ENCODE measurements at places on chromosomes 2 and 18. TPM values are rescaled to one million over a fixed set of nuclear protein-coding genes. Genes with fewer than 3 reads are reported as not detected.

The TBR1 gene
- not detected for total RNA-seq

The TRIM43 gene
- total RNA-seq = 0.43 TPM

The TTC27 gene
- 12.7 TPM for total RNA-seq

- H3K36me3 ChIP-seq = no peaks in the 10 kb centered on the region
- peaks cover 32% of the 10 kb centered on the region for H3K27me3 ChIP-seq
- DNase-seq = no peak
- no peak overlapping the region for H3K27ac ChIP-seq
- H3K4me3 ChIP-seq = no peak overlapping the region
Observed at GRCh38 chr18:8717011-8717770, 11.8 kb downstream of the MTCL1 start.

- H3K4me1 ChIP-seq = no peaks in the 10 kb centered on the region
- H3K36me3 ChIP-seq = no peaks in the 10 kb centered on the region
- no peak overlapping the region for H3K4me3 ChIP-seq
Observed at GRCh38 chr2:102768892-102769291, 7.1 kb downstream of the TMEM182 start.

DNA sequence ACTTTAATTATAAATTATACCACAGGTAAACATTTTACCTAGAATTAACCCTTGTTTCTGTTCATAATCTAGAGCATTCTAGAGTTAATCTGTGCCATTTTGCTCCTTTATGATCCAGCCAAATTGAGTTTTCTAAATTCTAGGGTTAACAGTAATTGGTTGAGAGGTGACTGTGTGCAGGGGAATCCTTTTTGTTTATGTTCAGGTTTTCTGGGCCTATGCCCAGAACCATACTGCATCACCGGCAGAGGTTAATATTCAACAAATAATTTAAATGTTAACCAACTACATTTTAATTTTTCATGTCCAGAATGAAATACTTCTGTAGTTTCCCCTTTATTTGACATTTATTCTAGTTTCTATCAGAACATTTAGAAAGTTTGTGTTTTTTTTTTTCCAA is 32.3 kb downstream of the CARF start:
- H3K36me3 ChIP-seq = peaks cover 35% of the 10 kb centered on the region
- H3K4me3 ChIP-seq = no peak overlapping the region
- H3K27me3 ChIP-seq = no peaks in the 10 kb centered on the region

The SPAG16 gene
- total RNA-seq = 8.4 TPM

The TMEM198 gene
- total RNA-seq = 0.95 TPM

The CRYGC gene
- not detected for total RNA-seq
